ENCODE measurements at places on chromosomes 5 and 9.

- DNase-seq: peak; percentile 7
Observed at GRCh38 chr9:17063535-17064135, 71.2 kb upstream of the CNTLN start.

- no peak for DNase-seq
Observed at GRCh38 chr9:36551910-36552309, 20.8 kb upstream of the MELK start.

DNA sequence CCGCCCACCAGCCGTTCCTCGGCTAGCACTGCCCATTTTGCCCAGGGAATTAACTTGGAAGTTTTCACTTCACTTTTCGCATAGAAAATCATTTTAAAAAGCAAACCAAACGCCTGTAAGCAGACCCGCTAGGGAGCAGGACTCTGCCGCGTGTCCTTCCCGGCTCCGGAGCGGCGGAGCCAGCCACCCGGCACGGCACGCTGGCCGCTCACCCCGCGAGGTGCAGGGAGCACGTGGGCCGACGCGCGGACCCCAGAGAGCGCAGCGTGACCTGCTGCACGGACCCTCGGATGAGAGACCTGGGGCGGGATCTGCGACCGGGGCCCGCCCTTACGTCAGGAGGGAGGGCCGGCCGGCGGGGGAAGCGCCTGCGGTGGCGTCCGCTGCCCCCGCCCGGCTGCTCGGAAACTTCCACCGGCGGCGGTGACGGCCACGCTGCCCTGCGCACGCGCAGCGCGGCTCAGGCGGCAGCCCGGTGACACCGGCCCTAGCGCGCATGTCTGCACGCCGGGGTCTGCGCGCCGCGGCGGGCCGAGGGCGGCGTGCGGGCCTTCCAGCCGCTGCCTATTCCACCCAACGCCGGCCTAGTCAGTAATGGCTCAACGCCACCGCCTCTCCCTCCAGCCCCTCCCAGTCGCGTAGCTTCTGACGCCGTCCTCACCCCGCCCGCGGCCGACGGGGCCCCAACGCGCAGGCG is 507 bp upstream of the TENT4A start:
- peak; percentile 94 for DNase-seq

DNA sequence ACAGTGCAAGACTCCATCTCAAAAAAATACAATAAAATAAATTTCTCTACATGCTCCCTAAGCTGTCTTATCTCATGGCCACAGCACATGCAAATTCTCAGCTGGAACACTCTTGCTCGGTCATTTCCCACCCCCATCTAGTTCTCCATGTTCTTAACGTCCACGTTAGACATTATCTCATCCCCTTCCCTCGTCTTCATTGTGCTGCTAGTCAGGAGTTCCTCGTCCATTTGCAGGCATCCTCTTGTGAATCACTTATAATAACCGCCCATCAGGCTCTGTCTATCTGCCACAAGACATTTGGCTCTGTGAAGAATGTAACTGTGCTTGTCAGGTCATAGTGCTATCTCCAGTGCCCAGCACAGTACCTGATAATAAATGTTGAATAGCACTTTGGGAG is 32.9 kb upstream of the GOLGA1 start:
- DNase-seq: no peak

- no peak for DNase-seq
Observed at GRCh38 chr5:57219386-57219785, 45.5 kb downstream of the GPBP1 start.

DNA sequence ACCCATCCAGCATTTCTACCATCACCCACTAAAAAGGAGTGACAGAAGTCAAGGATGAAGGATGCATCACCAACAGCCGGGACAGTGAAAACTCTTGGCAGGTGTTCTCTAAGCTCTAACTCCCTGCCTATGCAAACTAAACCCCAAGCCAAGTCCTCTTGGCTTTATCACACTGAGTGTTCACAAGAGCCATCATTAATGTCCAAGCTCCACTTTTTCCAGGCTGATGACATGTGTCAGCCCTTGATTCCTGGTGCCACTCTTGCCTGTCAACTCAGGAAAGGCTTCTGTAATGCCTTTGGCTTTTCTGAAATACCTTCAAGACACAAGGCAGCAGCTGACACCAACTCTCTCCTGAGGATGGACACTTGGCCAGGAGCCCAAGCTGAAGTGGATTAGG is 86.9 kb downstream of the NR6A1 start:
- peak; percentile 24 for DNase-seq

- no peak for DNase-seq
Observed at GRCh38 chr9:136060671-136061371, 34.3 kb downstream of the NACC2 start.

DNA sequence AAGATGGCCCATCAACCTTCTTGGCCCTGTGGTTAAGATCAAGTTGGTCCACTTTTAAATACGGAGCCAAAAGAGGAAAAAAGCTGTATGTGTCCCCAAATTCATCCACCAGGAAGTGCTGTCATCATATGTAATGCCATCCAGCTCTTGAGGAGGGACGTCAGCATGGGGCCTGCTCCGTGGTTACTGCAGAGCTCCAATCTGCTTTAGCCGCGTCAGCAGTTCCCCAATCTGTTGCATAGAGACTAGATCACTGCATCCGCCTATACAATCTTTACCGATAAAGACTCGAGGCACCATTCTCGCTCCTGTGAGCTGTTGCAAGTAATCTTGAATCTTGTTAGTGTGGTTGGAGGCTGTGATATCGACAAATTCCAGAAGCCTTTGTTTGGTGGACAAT is 65.7 kb downstream of the GABRA6 start:
- DNase-seq: no peak

DNA sequence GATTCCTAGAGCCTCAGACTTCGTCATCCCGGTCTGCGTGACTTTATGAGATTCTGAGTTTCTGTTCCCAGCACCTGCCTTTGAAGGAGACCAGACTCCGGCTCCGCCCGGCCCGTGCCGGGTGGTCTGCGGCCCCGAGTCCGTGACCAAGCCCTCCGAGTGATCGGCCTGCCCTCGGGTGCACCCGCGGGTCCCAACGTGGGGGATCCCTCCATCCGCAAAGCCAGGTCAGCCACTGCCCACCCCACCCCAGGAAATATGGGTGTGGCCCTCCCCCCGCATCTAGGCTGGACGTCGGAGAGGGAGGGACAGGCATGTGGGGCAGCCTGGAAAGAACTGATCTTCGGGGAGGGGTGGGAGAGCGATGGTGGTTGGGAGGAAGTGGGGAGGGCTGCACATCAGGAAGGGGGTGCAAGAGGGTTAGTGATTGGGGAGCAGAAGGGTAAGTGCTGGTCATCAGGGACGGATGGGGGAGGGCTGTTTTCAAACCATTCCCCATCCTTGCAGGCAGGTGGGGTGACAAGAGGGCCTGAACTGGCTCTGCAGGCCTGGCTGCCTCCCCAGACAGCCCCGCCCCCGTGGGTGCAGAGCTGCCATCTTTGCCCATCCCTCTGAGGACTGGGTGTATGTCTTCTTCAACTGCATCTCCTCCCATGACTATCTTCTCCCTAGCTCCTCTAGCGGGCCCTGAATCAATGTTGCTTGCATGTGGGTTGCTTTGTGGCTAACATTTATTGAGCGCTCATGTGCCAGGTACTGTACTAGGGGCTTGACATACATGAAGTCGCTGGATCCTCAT is 747 bp downstream of the LRSAM1 start:
- DNase-seq: peak; percentile 70

- DNase-seq: no peak
Observed at GRCh38 chr9:110777196-110777875, 108.7 kb downstream of the MUSK start.

DNA sequence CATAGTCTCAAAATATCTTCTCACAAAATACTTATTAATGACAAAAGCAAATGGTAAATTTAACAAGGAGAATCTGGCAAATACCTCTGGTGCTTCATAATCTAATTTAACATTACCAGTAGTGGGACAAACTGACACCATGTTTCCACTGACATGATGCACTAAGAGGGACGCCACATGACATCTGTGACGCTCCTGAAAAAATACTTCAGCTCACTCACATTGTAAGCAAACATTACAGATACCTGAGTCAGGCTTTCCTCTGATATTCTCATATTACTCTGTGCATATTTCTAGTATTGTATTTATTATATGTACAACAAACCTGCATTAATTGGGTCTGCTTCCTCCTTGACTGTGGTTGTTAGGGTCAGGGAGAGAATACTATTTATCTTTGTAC is 56.7 kb upstream of the OSMR start:
- no peak for DNase-seq

GRCh38 chr5:109196087-109196822 is 213.5 kb downstream of the PJA2 start:
- no peak for DNase-seq

- DNase-seq: peak; percentile 54
Observed at GRCh38 chr5:59810041-59810440, 83.5 kb downstream of the PDE4D start.

DNA sequence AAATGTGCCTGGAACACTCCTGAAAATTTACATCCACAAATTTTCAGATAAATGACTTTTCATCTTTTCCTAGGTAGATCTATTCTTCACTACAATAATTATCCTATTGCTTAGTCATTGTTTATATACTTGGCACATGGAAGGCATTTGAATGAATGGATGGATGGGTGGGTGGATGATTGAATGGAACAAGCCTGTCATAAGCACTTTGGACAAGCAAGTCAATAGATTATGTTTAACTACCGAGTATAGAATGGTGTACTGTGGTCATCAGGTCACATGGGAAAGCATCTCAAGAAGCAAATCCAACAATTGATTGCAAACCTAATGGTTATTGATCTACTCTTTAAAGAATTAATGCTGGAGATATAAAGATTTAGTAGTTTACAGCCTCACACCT is 114.4 kb upstream of the DMRTA1 start:
- no peak for DNase-seq

GRCh38 chr5:60688980-60689379 is 11.0 kb downstream of the DEPDC1B start:
- no peak for DNase-seq

- no peak for DNase-seq
Observed at GRCh38 chr5:39906146-39906545, 481.4 kb upstream of the DAB2 start.

GRCh38 chr5:40484495-40484894 is 195.2 kb upstream of the PTGER4 start:
- DNase-seq: no peak

DNA sequence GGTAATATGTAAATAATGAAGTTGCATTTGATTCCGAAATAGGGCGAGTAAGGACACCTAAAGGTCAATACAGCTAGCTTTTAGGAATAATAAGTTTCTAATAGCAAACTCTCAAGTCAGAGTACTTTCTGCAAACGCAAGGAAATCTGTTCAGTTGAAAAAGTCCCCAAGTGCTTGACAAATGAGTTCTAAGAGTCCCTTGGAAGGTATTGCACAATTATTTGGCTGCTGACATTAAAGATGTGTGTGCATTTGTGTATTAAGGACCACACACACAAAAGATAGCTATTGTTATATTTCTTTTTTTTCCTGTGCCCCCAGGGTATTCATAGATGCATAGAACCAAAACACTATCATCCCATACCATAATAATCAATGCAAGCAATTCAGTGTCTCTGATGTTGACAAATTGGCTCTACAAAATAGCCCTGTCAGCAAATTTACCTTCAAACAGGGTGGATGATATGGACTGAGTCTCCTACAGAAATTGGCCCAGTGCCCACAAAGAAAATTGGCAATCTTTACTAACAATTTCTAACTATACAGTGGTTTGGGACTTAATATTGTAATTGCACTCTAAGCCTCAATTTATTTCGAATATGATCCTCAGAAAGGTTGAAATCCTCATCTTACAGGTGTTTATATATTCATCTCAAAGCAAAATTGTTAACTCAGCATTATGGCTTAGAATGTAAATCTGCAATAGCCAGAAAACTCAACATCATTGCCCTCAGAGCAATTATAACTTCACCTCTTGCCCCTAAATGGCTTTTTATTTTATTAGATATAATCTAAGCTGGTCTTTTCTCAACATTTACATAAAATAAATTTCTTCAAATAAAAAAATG is 827.2 kb downstream of the MAT2B start:
- DNase-seq: no peak

GRCh38 chr5:8683496-8683895 is 814.5 kb downstream of the MTRR start:
- no peak for DNase-seq

DNA sequence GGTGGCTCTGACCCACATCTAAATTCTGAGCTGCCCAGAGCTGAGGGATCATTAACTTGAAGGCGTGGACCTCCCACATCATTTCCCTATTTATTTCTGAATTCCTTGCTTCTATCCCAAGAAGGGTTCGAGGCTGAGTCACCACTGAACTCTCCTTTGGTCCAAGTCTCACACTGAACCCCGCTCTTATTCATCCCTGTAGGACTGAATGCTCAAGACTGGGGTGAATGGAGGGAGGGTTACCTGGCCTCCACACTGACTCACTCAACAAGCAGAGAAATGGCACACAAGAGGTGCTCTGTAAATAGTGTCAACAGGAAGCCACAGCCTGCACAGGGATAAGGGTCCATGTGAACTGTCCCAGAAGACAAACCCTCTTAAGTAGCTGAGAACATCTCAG is 79.1 kb upstream of the FSTL4 start:
- DNase-seq: no peak

Data from cerebellum (tissue), 4 donors.